ENCODE measurements at places on chromosomes 4 and X. TPM values are rescaled to one million over a fixed set of nuclear protein-coding genes. Genes with fewer than 3 reads are reported as not detected.
A peak's percentile ranks its signal among the peaks of the same experiment; 100 is the strongest.

DNA sequence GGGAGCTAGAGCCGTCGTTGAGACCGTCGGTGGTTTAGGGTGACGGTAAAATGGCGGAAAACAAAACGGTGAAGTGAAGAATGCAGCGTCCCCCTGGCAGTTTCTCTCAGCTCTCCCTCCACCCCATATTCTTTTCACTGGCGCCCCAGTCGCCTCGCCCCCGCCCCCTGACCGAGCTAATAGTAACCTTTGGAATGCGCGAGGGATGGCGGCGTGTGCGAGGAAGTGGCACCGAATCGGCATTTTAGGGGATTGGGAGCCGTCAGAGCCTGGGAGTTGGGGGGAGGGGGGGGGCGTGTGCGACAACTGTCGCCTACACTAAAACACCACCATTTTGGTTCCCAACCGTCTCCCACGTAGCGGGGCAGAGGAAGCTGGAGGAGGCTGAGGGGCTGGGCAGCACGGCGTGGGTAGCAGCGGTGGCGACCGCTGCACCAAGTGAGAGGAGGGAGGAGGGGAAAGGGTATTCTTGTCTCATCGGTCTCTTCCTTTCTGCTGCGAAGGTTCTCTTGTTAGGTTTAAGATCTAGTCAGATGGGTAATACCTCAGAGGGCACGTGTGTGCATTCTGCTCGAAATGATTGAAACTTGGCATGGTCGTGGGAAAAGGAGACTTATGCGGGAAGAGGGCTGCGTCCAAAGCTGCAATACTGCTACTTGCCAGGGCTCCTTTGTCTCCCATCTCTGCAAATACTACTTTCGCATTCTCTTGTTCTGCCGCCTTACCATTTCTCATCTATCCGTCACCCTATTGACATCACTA lies 840 bp downstream of the ZNF711 start:
- H3K27ac ChIP-seq: peak overlapping the region; percentile 71
- H3K27me3 ChIP-seq: peaks cover 19% of the 10 kb centered on the region
- peak overlapping the region; percentile 79 for H3K4me3 ChIP-seq
- H3K4me1 ChIP-seq: peaks cover 14% of the 10 kb centered on the region

GRCh38 chr4:56698329-56698728 lies 17.2 kb upstream of the HOPX start:
- H3K4me1 ChIP-seq: peaks cover 9% of the 10 kb centered on the region
- H3K36me3 ChIP-seq: no peaks in the 10 kb centered on the region
- H3K4me3 ChIP-seq: no peak overlapping the region
- no peak for DNase-seq
- H3K27me3 ChIP-seq: no peaks in the 10 kb centered on the region
- no peak overlapping the region for H3K27ac ChIP-seq

- no peaks in the 10 kb centered on the region for H3K27me3 ChIP-seq
- H3K4me1 ChIP-seq: peaks cover 56% of the 10 kb centered on the region
- H3K36me3 ChIP-seq: peaks cover 7% of the 10 kb centered on the region
- H3K4me3 ChIP-seq: peak overlapping the region; percentile 60
- no peak for DNase-seq
- H3K27ac ChIP-seq: peak overlapping the region; percentile 89
Measured at GRCh38 chr4:110058677-110059076, 139.7 kb downstream of the ELOVL6 start.

- no peak overlapping the region for H3K4me3 ChIP-seq
- no peaks in the 10 kb centered on the region for H3K4me1 ChIP-seq
- no peaks in the 10 kb centered on the region for H3K36me3 ChIP-seq
- H3K27me3 ChIP-seq: no peaks in the 10 kb centered on the region
- DNase-seq: no peak
Measured at GRCh38 chr4:175560604-175561003, 251.5 kb downstream of the GPM6A start.

- H3K4me3 ChIP-seq: no peak overlapping the region
- H3K27me3 ChIP-seq: no peaks in the 10 kb centered on the region
- H3K36me3 ChIP-seq: no peaks in the 10 kb centered on the region
Measured at GRCh38 chr4:183830438-183830985, 74.6 kb upstream of the STOX2 start.

GRCh38 chr4:47674144-47674543 lies 163.7 kb downstream of the CORIN start:
- H3K27ac ChIP-seq: no peak overlapping the region
- no peaks in the 10 kb centered on the region for H3K4me1 ChIP-seq
- DNase-seq: no peak
- no peak overlapping the region for H3K4me3 ChIP-seq
- peaks cover 4% of the 10 kb centered on the region for H3K27me3 ChIP-seq

DNA sequence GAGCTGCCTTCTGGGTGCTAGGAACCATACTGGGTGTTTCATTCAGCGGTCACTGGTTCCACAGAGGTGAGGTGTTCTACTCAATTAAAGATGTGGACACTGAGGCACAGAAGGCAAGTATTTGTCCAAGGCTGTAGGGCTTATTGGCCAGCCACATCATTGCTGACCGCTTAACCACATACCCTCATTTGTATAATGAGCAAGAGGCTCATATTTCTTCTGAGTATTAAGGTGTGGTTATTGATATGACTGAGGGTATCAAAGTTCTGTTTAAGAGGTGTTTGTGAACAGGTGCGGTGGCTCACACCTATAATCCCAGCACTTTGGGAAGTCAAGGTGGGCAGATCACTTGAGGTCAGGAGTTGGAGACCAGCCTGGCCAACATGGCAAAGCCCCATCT lies 14.3 kb downstream of the RNF4 start:
- H3K27me3 ChIP-seq: no peaks in the 10 kb centered on the region
- DNase-seq: no peak
- H3K4me1 ChIP-seq: peaks cover 86% of the 10 kb centered on the region
- no peak overlapping the region for H3K4me3 ChIP-seq
- peak overlapping the region; percentile 85 for H3K27ac ChIP-seq
- H3K36me3 ChIP-seq: peaks cover 22% of the 10 kb centered on the region

- H3K4me3 ChIP-seq: no peak within 1 kb of the TSS
- H3K27ac ChIP-seq: no peak within 1 kb of the TSS
- no peaks in the 10 kb centered on the region for H3K36me3 ChIP-seq
- no peaks in the 10 kb centered on the region for H3K27me3 ChIP-seq
Measured at GRCh38 chrX:109624641-109625616, at the start of gene KCNE5. KCNE5 (minus strand) TSS chrX:109625172; CDS start chrX:109625020, 152 bp downstream.

- H3K4me1 ChIP-seq: no peaks in the 10 kb centered on the region
- no peaks in the 10 kb centered on the region for H3K27me3 ChIP-seq
- no peak for DNase-seq
- peaks cover 2% of the 10 kb centered on the region for H3K36me3 ChIP-seq
- H3K4me3 ChIP-seq: no peak overlapping the region
Measured at GRCh38 chrX:9122519-9123245, 88.8 kb upstream of the FAM9B start.

DNA sequence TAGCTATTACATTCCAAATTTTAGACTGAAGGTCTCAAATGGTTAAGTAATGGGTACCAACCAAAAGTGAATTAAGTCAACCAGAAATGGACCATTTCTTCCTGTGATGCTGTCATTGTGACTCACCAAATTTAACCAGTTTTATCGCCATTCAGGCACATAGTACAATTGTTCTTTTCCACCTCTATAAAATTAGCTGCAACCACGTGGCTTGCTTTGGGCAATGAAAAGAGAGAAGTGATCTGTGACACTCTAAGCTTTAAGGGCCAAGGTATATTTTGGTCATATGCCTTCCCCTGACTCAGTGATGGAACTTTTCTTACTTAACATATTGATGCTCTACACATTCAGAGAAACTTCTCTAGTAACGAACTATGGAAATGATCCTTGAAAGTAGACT lies 20.3 kb upstream of the PHF8 start:
- no peaks in the 10 kb centered on the region for H3K4me1 ChIP-seq
- no peak overlapping the region for H3K27ac ChIP-seq
- H3K36me3 ChIP-seq: no peaks in the 10 kb centered on the region
- H3K27me3 ChIP-seq: no peaks in the 10 kb centered on the region
- DNase-seq: no peak

GRCh38 chrX:113675278-113675677 lies 834.6 kb upstream of the AMOT start:
- H3K27me3 ChIP-seq: no peaks in the 10 kb centered on the region
- H3K4me3 ChIP-seq: no peak overlapping the region
- H3K36me3 ChIP-seq: no peaks in the 10 kb centered on the region

- no peaks in the 10 kb centered on the region for H3K36me3 ChIP-seq
- H3K4me1 ChIP-seq: no peaks in the 10 kb centered on the region
Measured at GRCh38 chr4:5572114-5572513, 136.2 kb downstream of the EVC2 start.

DNA sequence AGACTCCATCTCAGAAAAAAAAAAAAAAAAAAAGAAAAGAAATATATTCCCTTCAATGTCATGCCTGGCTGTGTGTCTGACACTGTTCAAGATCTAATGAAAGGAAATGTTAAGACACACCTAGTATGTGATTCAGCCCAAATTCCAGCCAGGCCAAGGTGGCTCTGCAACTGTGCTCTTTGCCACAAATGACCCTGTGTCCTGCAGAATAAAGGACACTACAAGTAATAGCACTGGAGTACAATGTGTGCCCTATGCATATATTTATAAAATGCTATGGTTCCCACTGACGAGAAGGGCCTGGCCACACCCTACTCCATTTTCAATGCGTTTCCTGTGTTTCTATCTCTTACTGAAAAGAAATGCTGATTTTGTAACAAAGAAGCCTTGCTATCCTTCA lies 98.0 kb upstream of the SORBS2 start:
- H3K36me3 ChIP-seq: no peaks in the 10 kb centered on the region
- DNase-seq: no peak
- H3K4me3 ChIP-seq: no peak overlapping the region
- H3K27ac ChIP-seq: no peak overlapping the region
- no peaks in the 10 kb centered on the region for H3K27me3 ChIP-seq

DNA sequence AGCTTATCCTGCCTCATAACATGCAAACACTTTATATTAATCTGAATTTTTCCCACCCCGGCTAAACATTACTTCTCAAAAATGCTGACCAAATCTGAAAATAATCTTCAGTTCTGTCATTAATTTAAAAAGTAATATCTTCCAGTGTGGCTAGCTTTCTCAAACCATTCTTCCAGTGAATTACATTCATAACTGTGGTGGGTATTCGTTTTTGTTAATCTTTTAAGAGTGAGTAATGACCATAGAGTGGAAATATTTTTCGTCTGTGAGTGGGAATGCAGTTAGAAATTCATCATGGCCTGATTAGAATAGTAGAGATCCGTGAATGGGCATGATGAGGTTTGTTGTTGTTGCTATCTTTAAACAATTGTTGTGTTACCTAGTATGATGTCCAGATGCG lies 138.6 kb upstream of the SFRP2 start:
- no peak overlapping the region for H3K4me3 ChIP-seq
- no peaks in the 10 kb centered on the region for H3K36me3 ChIP-seq
- no peaks in the 10 kb centered on the region for H3K4me1 ChIP-seq
- peaks cover 4% of the 10 kb centered on the region for H3K27me3 ChIP-seq
- DNase-seq: no peak

- no peaks in the 10 kb centered on the region for H3K27me3 ChIP-seq
- H3K4me3 ChIP-seq: no peak overlapping the region
- no peak for DNase-seq
Measured at GRCh38 chr4:24094726-24095125, 204.9 kb upstream of the PPARGC1A start.

- H3K36me3 ChIP-seq: no peaks in the 10 kb centered on the region
- peak; percentile 31 for DNase-seq
- H3K27ac ChIP-seq: no peak overlapping the region
- no peaks in the 10 kb centered on the region for H3K4me1 ChIP-seq
Measured at GRCh38 chr4:76504613-76505465, 69.8 kb downstream of the SHROOM3 start.

DNA sequence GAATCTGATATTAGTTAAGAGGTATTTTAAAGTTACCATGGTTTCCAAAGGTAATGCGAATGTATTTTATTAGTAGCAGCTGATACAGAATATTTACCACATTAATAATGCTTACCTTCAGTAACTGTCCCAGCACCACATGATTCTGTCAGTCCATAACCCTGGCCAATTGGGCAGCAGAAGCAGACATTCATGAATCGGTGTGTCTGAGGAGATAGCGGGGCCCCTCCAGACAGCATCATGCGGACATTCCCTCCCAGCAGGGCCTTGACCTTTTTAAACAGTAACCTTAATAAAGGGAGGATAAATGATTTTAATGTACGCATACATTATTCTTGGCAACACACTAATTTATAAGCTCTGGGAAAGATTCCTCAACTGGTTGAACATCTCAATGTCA lies 43.0 kb upstream of the KCNE5 start:
- no peaks in the 10 kb centered on the region for H3K27me3 ChIP-seq
- H3K36me3 ChIP-seq: peaks cover 33% of the 10 kb centered on the region
- no peak for DNase-seq
- H3K4me3 ChIP-seq: no peak overlapping the region

DNA sequence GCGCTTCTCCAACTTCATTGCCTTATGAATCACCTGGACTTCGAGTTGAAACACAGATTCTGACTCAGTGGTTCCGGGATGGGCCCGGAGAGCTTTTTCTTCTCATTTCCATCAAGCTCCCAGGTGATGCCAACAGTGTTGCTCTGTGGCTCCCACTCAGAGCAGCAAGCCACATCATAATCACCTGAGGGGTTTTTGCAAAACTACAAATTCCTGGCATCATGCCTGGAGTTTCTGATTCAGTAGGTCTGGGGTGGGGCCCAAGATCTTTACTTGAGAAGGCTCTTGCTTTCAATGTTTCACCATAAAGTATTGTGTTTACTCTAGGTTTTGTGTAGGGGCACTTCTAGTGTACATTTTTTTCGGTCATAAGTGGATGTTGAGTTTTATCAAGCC lies 7.0 kb downstream of the MTM1 start:
- H3K4me3 ChIP-seq: peak overlapping the region; percentile 71
- peaks cover 31% of the 10 kb centered on the region for H3K36me3 ChIP-seq
- H3K27me3 ChIP-seq: no peaks in the 10 kb centered on the region
- H3K4me1 ChIP-seq: peaks cover 87% of the 10 kb centered on the region

GRCh38 chr4:87950936-87951511 lies 24.5 kb upstream of the SPP1 start:
- H3K27me3 ChIP-seq: peaks cover 21% of the 10 kb centered on the region
- H3K27ac ChIP-seq: no peak overlapping the region
- no peak for DNase-seq
- H3K4me1 ChIP-seq: no peaks in the 10 kb centered on the region

GRCh38 chr4:110518889-110519490 lies 43.0 kb downstream of the ENPEP start:
- H3K27ac ChIP-seq: no peak overlapping the region
- no peak overlapping the region for H3K4me3 ChIP-seq
- DNase-seq: peak; percentile 38

- no peaks in the 10 kb centered on the region for H3K27me3 ChIP-seq
- no peaks in the 10 kb centered on the region for H3K36me3 ChIP-seq
- H3K4me3 ChIP-seq: no peak overlapping the region
- H3K4me1 ChIP-seq: peaks cover 19% of the 10 kb centered on the region
- DNase-seq: no peak
- no peak overlapping the region for H3K27ac ChIP-seq
Measured at GRCh38 chr4:148359769-148360168, 82.4 kb downstream of the NR3C2 start.

MAGEA8 gene
- total RNA-seq: not detected

BRS3 gene
- total RNA-seq: not detected

DGKK gene
- total RNA-seq: not detected

FAT1 gene
- 0.30 TPM for total RNA-seq

MFSD8 gene
- total RNA-seq: 18.1 TPM

POU4F2 gene
- not detected for total RNA-seq

GPR119 gene
- not detected for total RNA-seq

IBSP gene
- total RNA-seq: not detected

UBQLN2 gene
- total RNA-seq: 59.7 TPM

SPANXA2 gene
- total RNA-seq: not detected

All from activated CD4-positive, alpha-beta T cell treated with anti-CD3 and anti-CD28 coated beads, Interleukin-2, amount 10 ng/mL, durations not matched to agents 7 days and 5 days (primary cell).